Activated CD8-positive, alpha-beta memory T cell treated with anti-CD3 and anti-CD28 coated beads for 48 hours (primary cell): ENCODE measurements at places on chromosomes 7 and 10.

DNA sequence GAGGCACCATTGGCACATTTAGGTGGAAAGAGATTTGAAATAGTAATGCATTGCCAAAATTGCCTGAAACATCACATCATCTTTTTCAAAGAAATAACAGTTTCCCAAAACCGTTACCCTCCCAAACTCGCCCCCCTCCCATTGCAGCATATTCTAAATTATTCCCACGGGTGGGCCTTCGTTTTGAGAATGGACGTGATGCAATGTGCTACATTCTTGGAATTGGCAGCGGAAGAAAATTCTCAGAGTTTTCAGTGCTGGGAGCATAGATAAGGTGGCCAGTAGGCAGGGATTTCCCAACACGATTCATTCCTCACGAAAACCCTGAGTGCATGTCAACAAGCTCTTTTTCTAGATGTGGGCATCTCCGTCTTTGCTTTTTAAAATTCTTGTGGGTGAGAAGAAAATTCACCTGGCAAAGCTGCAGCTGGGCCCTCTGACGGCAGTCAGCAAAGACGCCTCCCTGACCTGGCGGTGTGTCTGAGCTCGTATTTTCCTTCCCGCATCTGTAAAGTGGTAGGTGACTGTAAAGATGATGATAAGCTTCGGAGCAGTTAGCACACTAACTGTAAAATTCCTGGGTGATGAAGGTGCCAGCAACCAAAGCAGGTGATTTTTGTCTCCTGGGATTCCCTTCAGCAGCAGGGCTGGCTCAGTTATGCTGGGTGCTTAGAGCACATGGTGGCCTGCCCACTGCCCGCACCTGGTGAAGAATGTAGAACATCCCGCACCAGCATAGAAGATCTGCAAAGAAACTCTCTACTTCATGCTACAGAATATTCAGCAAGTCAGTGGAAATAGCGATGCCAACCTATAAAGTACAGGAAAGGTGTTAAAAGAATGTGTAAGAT is 141.9 kb upstream of the KLF6 start:
- no peak for DNase-seq

GRCh38 chr10:5518143-5518542 is 6.6 kb upstream of the CALML3 start:
- no peak for DNase-seq

DNA sequence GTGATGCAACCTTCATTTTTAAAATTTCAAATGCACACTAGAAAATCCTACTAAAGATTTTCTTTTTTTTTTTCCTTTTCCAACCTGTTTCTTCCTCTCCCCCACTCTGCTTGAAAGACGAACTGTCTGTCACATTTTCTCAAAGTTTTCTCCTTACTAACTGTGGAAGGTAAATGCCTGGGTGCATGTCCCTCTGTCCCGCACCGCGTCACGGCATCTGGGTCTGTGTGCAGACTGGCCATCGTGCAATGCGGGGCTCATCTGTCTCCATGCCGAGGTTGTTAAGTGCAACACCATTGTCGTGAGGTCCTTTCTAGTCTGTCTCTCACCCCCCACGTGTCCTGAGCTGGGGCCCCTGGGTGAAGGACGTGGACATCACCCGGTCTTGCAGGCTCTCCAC is 28.4 kb downstream of the PFKFB3 start:
- DNase-seq, result no peak

DNA sequence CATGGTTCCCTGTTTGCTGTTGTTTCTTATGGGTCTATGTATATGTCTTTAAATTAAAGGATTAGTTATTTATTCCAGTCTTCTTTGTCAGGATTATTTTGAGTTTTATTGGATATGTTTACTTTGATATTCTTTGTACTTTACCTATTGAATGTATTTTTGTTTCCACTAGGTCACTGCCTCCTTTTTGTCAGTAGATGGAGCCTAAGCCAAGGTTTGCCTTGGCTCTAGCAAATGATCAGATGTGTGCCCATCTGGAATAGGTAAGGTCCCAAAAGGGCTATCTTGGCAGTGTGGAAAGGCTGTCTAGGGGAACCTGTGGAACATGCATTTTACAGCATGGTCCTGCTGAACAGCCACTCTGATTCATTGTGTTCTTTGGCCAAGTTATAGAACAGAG is 337.3 kb upstream of the GHITM start:
- DNase-seq, result no peak

- DNase-seq, result no peak
These were observed 174.2 kb downstream of the PTEN start for GRCh38 chr10:88037623-88038022.

DNA sequence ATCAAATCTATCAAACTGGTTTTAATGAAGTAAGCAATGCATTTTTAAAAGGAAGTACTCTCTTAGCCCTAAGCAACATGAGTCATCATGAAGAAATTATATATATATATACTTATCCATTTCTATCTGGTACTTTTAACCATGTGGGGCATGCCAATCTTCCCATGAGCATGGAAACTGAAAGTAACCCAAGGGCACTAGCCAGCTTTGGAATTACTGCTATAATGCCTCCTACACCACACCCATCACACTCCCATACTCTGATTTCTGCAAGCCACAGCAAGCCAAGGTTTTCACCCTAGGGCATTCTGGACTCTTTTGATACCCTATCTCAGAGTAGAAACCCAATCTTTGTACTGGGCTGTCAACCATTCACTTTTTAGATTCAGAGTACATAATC is 204.6 kb downstream of the IMMP2L start:
- DNase-seq, result no peak

- no peak for DNase-seq
These were observed 666 bp downstream of the SMKR1 start for GRCh38 chr7:129502708-129503685.

DNA sequence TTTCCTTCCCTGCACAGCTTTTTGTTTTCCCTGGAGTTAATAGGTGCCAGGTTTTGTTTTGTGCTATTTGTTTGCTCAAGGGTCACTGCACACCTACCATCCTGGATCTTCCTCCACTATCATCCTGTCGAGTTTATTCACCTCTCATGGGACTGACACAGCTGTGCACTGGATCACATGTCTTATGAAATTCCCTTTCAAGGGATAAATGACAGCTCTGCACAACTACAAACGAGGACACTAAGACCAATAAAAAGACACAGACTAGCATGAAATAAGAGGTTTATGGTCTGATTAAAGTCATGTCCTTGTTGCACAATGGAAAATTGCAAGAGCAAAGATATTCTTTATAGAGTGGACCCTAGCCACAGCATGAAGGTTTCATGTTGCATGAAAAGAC is 76.7 kb upstream of the SFMBT2 start:
- no peak for DNase-seq

DNA sequence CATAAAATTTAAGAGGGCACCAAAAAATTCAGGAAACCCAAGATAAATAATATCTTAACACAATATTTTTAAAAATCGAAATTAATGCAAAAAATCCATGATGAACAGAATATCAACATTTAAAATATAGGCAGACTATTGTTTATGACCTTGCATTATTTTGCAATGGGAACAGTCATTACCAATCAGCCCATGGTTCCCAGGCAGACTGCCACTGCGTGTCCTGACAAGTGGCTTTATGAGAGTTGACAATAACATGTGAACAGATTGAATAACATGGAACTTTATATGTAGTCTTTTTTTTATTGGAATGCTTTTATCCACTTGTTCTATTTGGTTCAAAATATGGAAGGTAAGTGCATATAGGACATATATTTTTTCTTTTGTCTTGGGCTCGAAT is 3.1 kb upstream of the AVPI1 start:
- no peak for DNase-seq

GRCh38 chr7:142263598-142264380 is 5.9 kb upstream of the PRSS58 start:
- DNase-seq, result no peak

DNA sequence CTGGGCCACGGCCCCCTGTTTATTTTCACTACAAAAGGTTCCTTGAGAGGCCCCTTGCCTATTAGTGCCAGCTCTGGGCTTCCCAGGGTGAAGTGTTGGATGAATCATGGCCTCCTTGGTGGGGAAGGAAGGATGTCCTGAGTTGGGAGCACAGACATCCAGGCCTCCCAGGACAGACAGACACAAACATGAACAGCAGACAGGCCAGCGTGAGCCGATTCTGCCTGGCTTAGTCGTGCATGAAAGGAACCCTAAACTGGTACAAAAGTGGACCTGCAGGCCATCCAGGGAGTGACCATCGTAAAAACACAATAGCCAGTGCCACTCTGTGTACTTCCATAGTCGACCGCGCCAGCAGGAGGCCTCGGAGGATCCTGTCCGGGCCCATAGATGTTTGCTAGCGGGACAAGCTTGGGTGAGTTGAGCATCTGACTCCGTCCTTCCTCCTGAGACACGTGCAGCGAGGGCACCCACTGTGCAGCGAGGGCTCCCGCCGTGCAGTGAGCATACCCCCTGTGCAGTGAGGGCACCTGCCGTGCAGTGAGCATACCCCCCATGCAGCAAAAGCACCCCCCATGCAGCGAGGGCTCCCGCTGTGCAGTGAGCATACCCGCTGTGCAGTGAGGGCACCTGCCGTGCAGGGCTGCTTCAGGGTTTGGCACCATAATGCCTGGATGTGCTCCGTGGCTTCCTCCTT is 51.3 kb upstream of the PRKAR1B start:
- DNase-seq, result no peak

GRCh38 chr7:133354546-133355324 is 101.9 kb downstream of the EXOC4 start:
- no peak for DNase-seq

DNA sequence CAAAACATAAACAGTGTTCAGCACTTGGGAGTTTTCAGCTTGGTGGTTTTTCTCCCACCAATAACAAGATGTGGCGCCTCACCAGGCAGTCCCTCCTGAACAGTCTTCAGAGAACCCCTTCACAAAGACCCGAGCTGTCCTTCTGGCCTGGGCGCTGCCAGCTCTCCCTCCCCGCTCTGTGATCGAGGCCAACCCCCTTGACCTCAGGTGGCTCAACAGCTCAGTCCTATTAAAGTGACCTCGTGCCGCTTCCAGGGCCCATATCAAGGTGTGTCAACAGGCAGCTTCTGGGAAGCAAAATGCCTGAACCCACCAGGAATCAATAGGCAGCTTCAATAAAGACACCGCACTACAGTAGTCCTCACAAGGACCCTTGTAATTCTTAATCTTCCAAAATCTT is 63.3 kb downstream of the CHST15 start:
- DNase-seq, result no peak

DNA sequence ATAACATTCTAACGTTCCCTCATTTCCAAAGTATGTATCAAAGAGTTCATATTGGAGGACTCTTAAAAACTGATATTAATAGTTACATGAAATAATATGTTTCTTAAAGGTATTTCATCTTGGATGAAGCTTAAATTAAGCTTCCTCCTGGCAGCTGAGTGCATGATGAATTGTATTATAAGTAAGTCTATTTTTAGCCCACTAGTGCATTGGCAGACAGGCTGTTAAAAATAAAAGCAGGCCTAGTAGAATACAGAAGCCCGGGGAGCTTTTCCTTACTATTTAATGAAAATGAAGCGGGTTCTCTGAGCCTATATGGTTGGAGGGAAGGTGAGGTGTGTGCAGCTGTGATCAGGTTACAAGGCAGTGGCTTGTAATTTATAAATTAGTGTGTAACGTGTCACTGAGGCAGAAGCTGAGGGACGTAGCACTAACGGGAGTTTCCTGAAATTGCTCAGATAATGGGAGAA is 130.7 kb upstream of the KMT2E start:
- no peak for DNase-seq

GRCh38 chr7:70953796-70954195 is 178.1 kb upstream of the GALNT17 start:
- DNase-seq, result no peak

DNA sequence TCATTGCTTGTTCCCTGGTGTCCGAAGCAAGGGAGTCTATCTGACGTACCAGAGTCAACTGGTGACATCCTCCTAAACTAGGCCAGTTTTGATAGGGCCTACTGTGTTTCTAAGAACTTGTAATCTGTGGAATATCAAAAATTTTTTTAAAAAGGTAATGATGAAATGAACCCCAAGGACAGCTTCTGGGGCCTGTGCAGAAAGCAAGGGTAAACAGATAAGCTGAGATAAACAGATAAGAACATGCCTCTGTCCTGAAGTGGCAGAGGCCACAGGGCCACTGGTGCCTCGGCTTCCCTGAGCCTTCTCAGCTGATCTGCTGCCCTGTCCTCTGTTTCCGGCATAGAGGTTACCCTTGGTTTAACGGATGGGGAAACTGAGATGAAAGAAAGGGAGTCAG is 8.8 kb downstream of the GRK5 start:
- no peak for DNase-seq
